ENCODE measurements at places on chromosomes 3 and 15.

DNA sequence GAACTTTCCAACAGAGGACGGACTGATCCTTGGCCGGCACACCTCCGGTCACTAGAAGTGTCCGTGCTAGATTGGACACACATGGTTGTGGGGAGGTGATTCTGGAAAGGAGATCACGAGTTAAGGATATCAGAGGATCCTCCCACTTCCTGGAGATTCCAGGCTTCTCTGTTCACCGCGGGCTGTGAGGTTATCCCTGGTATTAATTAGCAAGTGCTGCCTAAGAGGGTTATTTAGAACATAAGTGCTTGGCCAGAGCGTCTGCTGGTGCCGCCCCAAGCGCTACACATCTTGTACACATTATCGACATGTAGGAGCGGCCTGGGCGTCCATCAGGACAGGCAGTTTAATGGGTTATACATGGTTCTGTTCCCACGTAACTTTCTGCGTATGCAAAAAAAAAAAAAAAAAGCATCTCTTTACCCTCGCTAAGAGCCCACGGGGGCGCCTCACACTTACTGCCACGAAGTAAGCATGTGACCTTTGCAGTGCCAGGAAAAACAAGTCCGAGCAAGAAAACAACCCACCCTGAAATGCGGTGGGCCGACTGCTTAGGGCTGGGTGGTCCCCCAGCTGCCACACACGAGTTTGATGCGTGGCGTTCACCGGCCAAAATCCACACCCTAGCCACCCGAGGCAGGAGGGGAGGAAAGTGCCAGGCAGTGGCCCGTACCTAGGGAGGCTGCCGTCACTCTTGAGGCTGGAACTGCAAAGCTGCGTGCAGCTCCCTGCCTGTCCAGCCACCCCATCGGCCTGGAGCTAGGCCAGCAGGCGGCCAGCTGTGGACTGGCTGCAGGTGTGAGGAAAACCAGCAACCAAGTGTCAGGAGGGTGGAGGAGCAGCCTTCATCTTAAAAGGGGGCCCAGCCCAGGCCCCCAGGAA lies 78.0 kb downstream of the CPN2 start:
- no peak for DNase-seq

- DNase-seq: no peak
Observed at GRCh38 chr3:130661140-130661891, 85.3 kb downstream of the PIK3R4 start.

- no peak for DNase-seq
Observed at GRCh38 chr15:70806992-70807712, 43.8 kb upstream of the UACA start.

DNA sequence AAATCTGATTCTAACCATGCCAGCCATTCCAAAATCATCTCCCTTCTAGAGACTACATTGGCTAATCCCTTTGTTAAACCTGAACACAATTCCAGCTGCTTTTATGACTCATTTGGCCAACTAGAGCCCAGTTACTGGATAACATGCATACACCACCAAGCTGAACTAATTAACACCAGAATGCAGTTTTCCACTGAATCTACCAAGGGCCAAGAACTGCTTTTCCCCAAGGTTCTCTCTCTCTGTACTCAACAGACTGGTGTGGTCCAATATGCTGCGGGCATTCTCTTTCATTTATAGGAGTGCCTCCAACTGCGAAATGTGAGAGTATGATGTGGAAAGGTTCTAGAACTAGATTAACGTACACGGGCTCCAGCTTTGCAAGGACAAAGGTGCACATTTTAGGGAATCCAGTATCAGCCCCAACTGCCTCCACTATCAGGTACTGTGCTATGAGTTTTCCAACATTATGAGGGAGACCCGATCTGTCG lies 1.5 kb downstream of the CHSY1 start:
- no peak for DNase-seq

DNA sequence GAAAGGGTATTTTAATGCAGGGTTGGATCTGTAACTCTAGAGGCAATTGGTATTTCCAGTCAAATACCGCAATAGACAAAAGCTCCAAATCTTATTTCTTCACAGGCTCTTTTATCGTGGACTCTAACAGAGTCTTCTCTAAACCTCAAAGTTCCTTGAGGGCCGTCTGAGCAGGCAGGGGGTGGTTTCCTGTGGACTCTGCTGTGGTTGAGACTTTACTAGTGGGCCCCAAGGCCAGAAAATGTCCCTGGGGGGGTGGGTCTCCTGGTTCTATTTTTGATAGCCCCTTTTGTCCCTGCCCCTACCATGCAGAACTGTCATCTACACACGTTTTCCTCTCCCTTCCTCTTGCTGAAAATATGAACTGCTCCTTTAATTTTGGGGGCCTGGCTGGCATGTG lies 80.1 kb downstream of the ASB7 start:
- no peak for DNase-seq

- no peak for DNase-seq
Observed at GRCh38 chr15:59797756-59798604, 108.9 kb upstream of the BNIP2 start.

- no peak for DNase-seq
Observed at GRCh38 chr3:154779571-154779970, 300.5 kb upstream of the MME start.

DNA sequence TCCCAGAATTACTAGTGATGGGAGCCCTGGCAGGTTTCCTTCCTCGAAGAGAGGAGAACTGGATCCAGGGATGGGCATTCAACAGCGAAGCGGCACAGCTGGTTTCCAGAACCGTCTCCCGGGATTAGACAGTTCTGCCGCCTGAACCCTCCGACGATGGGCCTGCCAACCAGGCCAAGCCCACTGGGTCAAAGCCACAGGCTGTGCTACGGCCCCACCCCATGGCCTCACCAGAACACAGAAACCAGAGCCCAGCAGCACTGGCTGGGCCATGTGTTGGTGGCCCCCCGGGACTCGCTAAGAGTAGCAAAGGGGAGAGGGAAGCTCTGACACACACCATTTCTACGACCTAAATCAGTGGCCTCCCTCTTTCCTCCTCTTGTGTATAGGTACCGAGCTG lies 2.2 kb downstream of the C15orf62 start:
- no peak for DNase-seq

GRCh38 chr3:171748064-171748924 lies 62.0 kb downstream of the PLD1 start:
- no peak for DNase-seq
